GM10248 (cell line): ENCODE measurements at places on chromosomes 12 and 14.

- no peak for DNase-seq
These were observed 84.7 kb downstream of the HECTD1 start for GRCh38 chr14:31122921-31123320.

DNA sequence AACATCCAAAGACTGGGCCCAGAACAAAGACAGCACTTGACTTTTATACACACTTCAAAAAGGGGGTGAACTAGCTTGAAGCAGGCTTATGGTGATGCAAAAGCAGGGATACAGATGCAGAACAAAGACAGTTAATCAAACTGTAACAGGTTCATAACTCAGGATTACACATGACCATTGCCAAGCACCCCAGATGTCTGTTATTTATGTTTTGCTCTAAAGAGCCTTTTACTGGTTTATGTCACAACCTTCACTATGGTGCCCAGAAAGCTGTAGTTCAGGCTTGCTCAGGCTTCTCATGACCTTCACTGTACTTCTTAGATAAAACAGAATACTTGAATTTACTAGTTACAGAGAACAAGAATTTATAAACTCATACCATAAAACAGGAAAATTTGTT lies 31.7 kb upstream of the SLC38A4 start:
- DNase-seq: no peak

GRCh38 chr14:51979088-51979709 lies 10.1 kb upstream of the RTRAF start:
- peak; percentile 52 for DNase-seq

DNA sequence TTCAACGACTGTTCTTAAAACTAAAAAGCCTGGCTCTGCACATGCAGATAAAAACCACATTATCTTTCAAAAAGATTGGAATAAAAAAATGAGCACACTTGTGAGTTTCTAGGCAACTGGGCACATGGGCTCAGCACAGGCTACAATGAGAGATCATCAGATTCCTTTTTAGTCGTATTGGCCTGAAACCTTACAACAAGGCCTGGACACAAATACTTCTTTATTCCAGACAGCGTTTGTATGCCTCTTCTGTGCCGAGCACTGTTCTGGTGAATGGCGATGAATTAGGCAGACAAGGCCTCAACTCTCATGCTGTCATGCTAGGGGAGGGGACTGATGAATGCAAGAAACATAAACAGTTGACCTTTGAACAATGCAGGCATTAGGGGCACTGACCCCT lies 463.0 kb downstream of the AACS start:
- no peak for DNase-seq

DNA sequence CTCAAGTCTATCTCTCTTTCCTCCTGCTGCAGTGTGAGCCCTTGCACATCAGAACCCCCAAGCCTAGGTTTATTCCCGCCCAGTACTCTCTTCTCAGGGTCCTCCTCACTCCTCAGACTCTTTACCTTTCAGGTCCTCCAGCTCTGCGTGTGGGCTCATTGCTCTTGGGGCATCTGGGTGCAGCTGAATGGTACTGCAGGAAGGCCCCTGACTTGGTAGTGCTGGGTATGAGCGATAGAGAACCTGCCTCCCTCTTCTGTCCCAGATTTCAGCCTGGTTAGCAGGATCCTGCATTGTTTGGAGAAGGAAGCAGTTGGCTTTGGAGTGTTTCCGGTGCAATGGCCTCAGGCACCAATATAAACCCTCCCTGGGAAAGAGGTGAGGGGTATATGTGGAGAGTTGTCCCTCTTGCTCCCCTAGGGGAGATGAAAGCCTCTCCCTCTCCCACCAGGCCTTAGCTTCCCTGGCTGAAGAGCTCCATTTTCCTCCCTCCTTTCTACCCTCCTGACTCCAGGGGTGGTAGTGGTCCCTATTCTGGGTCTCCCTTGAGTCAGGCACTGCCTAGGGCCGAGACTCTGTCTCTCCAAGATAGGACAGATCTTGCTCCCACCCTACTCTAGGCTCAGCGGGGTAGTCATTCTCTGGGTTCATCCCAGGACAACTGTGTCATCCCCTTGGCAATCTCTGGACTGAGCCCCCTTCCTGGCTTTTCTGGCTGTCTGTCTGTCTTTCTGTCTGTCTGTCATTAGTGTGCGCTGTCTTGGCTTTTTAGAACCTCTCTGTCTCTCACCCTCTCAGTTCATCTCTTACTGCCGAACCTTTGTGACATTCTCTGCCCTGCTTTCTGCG lies 3.8 kb downstream of the LRP1 start:
- no peak for DNase-seq

DNA sequence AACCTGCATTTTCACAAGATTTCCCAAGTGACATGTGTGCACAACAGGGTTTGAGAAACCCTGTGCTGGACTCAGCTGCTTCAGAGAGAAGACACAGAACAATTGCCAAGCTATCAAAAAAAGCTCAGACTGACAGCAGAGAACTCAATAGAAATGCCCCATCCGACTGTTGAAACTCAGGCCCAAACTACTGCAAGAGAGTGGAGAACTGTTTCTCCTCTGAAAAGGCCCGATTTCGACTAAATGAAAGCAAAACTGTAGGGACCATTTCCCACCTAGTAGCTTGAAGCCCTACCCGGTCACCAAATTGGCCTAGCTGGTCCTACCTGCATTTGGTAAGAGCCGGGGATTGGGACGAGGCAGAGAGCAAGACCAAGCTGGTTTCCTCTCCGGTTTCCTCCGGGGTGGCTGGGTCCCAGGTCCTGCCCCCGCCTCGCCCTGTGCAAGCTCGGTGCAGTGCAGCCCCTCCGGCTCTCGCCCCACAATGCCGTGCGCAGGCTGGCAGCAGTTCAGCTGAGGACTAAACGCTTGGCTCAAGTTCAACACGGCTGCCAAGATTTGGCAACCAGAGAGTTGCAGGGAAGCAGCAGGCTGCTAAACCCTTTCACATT lies 1180.6 kb downstream of the VRK1 start:
- no peak for DNase-seq
